GM13976 (cell line): ENCODE measurements at places on chromosomes 2 and 18.

DNA sequence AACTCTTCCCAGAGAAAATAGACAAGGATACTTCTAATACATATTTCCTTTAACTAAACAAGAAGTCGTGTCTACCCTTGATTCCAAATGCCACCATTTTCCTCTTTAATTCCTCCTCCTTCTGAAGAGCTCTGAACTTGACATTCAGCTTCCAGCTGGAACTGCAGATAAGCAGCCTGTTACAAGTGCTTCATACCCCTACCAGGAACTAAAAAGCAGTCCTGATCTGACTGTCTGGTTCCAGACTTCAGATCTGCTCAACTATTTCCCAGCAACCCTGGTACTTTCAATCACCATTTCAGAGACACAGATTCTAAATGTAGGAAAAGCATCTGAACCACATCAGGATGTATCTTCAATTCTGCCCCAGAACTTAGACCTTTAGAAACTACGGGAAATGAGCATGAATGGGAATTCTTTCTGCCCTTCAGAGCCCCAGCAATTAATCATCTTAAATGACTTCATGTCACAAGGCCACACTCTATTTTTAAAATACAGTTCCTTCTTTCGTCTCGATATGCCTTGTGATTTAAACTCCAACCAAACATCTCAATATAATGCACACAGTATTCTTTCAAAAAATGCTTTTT is 159.5 kb downstream of the L3MBTL4 start:
- no peak for DNase-seq

GRCh38 chr18:75276818-75277609 is 66.4 kb downstream of the TSHZ1 start:
- DNase-seq, result no peak

DNA sequence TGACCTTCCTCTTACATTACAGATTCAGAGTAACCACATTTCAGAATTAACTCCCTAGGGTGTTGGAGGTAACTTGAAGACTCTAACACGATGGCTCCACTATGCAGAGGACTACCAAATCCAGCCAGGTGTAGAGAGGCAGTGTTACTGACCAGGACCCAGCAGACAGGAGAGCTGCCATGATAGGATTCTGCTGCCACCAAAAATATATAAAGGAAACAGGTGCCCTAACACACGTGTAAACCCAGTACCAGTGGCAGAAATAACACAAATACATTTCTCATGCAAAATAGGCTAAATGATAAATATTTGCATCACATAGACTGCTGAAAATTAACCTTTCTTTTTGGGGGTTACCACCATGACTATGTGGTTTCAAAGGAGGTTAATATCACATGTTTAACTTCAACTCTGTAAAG is 7.0 kb downstream of the ZBTB14 start:
- DNase-seq, result no peak

DNA sequence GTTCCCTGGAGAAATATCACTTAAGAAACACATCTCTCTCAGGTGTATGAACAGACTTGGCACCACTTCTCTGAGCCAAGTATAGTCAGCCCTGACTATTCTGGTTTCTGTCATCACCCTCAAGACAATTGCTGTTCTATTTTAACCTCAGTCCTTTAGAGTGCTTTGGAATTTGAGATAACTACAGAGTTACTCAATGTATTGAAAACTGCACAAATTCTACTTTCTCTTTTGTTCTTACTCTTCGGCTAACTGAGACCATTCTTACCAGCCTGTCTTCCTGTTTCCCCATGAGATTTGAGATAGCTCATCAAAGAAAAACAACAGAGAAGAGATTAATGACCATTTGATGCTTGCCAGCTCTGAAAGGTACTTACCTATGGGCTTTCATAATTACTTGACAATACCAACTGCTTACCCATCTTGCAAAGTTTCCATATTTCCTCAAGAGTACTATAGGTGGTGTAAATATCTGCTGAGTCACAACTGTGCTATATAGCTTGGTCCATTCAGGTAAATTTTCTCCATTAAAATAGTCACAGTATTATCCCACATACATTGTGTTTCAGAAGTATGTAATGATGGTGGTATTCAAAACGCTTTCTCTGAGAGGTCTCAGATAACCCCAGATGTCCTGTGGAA is 467.5 kb upstream of the CHST9 start:
- no peak for DNase-seq

DNA sequence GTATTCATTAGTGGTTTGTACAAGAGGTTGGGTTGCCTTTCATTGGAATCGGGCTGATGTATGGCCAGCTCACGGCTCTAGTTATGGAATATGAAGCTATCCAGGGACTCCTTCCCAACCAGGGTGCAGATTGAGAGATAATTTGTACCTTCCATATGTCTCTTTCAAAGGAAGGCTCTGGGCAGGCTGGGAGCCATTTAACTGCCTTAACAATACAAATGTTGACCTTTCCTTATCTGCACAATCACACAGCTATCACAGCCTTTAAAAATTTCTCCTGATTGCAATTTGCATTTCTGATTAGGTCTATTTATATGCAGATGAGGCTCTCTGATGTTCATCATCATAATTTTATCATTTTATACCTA is 58.7 kb downstream of the MYO3B start:
- DNase-seq, result no peak

DNA sequence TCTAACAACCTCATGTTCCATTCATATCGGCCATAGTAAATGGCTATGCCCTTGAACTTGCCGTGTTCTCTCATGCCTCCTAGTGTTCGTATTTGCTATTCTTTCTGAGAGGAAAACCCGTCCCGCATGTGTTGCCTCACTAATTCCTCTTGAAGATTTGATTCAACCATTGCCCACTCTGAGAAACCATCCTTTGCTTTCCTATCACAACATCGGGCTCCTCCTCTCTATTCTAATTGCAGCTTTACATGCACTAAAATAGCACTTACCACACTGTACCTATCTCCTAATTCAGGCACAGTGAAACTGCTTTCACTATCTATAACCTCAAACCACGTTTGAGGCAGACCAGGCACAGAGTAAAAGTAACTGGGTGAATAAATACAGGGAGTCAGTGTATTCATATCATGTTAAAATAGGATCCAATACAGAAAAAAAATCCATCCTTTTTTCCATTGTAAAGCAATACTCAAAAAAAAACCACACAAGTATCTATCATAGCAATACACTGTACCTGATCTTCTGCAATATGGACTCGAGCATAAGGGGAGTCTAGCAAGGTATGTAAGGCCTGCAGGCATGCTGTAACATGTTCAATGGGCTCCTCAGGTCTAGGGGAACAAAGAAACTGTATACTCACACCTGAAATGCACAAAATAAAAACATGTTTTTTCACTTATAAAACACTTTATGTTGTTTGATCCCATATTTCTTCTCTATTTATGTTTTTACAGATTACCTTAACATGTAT is 39.0 kb upstream of the STRN start:
- peak; percentile 31 for DNase-seq

- no peak for DNase-seq
Measured at GRCh38 chr2:204453730-204454167, 91.5 kb upstream of the PARD3B start.

DNA sequence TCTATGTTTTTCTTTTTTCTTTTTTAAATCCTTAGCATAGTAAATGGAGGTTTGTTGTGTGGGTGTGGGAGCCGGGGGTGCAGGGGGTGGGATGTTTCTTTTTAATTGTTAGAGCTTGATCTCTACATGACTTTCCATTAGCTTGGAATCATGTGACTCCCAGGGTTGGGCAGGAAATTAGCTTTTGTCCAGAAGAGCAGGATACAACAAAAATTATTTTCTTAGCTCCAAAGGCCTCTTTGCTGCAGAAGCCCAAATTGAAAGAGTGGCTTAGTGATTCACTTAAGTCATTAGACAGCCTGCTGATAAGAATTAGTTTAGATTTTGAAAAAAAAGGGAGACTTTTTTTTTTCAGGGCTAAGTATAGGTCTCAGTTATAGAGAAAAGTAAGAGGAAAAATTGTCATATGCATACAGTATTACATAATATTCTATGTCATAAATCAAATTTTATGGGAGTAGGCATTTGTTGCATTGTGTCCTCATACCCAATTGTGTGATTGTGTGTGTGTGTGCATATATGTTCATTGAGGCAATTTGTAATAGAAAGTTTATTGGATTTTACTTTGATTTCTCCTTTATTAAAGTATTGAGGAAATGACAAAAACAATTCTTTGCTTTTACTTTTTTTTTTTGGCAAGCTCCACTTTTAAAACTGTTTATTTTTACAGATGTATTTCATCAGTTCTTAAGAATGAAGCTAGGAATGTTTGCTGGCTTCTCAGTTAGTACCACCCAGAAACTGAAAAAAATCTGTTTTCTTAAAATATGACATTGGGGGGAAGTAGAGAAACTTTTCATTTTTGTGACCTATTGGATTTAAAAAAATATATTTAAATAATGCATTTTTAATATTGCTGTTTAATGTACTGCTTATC is 47.4 kb downstream of the TSPYL6 start:
- DNase-seq, result no peak

- DNase-seq, result no peak
Measured at GRCh38 chr2:69018678-69019095, 5.7 kb downstream of the ANTXR1 start.

- DNase-seq, result no peak
Measured at GRCh38 chr2:64888591-64889309, 100.4 kb upstream of the SLC1A4 start.

DNA sequence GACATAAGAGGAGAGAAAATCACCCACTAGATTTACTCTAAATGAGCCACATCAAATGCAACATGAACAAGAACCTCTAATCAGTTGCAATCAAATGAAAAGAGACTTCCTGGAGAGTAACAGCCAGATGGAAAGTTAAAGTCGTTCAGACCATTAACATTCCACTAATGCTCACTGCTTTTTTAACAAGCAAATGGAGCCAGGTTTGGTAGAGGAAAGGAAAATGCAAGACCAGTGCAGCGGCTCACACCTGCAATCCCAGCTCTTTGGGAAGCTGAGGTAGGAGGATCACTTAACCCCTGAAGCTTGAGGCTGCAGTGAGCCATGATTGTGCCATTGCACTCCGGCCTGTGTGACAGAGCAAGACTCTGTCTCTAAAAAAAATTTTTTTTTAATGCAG is 48.5 kb downstream of the CACNB4 start:
- DNase-seq, result no peak
